ENCODE measurements at places on chromosomes 4 and X. TPM values are rescaled to one million over a fixed set of nuclear protein-coding genes. Genes with fewer than 3 reads are reported as not detected.
A peak's percentile ranks its signal among the peaks of the same experiment; 100 is the strongest.

GSX2 gene
- not detected for total RNA-seq

LARP7 gene
- total RNA-seq: 41.3 TPM

BRS3 gene
- not detected for total RNA-seq

SSX2B gene
- not detected for total RNA-seq

NAP1L2 gene
- total RNA-seq: 1.1 TPM

DNA sequence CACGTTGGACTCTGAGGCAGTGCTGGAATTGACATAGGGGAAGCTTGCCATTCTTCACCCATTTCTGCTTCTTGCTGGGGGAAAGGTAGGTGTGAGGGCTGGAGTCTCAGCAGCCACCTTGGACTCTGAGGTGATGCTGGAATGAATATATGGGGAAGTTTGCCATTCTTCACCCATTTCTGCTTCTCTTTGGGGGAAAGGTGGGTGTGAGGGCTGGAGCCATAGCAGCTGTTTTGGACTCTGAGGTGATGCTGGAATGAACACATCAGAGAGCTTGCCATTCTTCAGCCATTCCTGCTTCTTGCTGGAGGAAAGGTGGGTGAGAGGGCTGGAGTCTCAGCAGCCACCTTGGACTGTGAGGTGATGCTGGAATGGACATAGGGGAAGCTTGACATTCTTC is 115.1 kb downstream of the CRLF2 start:
- H3K27me3 ChIP-seq: peaks cover 2% of the 10 kb centered on the region
- DNase-seq: no peak
- no peaks in the 10 kb centered on the region for H3K36me3 ChIP-seq
- no peaks in the 10 kb centered on the region for H3K4me1 ChIP-seq
- no peak overlapping the region for H3K27ac ChIP-seq

GRCh38 chr4:2579910-2580309 is 43.5 kb downstream of the FAM193A start:
- peaks cover 16% of the 10 kb centered on the region for H3K4me1 ChIP-seq
- DNase-seq: no peak
- H3K27me3 ChIP-seq: no peaks in the 10 kb centered on the region
- H3K36me3 ChIP-seq: peaks cover 25% of the 10 kb centered on the region
- H3K4me3 ChIP-seq: no peak overlapping the region
- no peak overlapping the region for H3K27ac ChIP-seq

DNA sequence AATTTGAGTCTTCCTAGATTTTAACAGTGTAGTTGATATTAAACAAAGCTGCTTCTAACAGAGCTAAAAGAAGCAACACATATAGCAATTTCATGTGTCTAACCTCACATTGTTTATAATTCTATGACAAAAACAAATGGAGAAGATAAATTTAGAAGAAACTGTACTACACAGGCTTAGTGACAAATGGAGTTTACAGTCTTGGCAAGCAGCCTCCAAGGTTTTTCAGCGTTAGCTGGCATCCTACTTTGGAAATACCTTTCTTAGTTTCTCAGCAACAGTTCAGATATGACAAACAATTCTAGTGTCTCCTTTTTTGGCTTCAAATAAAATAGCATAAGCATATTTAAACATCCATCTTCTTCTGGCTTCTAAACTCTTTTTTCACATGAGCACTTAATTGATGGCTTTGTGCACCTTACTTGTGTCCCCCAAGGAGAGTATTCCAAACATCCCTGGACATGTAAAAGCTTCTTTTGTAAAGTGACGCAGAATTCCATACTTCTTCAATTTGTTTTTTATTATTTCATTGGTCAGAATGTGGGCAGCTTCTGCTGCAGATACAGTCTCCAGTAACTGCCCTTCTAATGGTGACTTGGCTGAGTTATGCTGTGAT is 249.8 kb downstream of the ANTXR2 start:
- no peaks in the 10 kb centered on the region for H3K27me3 ChIP-seq
- no peak for DNase-seq
- peaks cover 14% of the 10 kb centered on the region for H3K4me1 ChIP-seq
- H3K27ac ChIP-seq: peak overlapping the region; percentile 54
- H3K4me3 ChIP-seq: no peak overlapping the region

- peaks cover 5% of the 10 kb centered on the region for H3K36me3 ChIP-seq
- H3K4me3 ChIP-seq: no peak overlapping the region
These were observed 20.8 kb downstream of the ZNF185 start for GRCh38 chrX:152918707-152919106.

- no peaks in the 10 kb centered on the region for H3K36me3 ChIP-seq
- H3K4me1 ChIP-seq: peaks cover 30% of the 10 kb centered on the region
- DNase-seq: peak; percentile 54
These were observed 669 bp downstream of the IRF2 start for GRCh38 chr4:184473499-184474262.

DNA sequence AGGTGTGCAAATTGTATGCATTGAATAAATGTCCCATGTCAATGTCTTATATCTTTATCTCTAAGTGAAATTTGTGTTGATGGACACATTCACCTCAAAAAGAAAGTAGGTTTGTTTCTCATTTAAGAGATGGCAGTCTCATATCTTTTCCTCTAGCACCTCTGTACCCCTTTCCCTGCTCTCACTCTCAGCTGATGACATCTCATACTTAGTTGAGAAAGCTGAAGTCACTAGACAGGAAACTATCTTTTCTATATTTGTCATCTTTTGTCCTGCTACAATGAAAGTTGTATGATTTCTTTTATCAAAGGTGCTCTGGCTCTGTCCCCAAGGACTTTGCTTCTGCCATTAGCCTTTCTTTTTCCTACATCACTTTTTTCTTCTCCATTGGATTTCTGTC is 84.0 kb upstream of the GRPR start:
- H3K27me3 ChIP-seq: no peaks in the 10 kb centered on the region
- H3K4me3 ChIP-seq: no peak overlapping the region

- no peak for DNase-seq
- H3K27ac ChIP-seq: peak overlapping the region; percentile 96
- H3K27me3 ChIP-seq: peaks cover 14% of the 10 kb centered on the region
These were observed 762 bp downstream of the PIGA start for GRCh38 chrX:15334561-15334960.

DNA sequence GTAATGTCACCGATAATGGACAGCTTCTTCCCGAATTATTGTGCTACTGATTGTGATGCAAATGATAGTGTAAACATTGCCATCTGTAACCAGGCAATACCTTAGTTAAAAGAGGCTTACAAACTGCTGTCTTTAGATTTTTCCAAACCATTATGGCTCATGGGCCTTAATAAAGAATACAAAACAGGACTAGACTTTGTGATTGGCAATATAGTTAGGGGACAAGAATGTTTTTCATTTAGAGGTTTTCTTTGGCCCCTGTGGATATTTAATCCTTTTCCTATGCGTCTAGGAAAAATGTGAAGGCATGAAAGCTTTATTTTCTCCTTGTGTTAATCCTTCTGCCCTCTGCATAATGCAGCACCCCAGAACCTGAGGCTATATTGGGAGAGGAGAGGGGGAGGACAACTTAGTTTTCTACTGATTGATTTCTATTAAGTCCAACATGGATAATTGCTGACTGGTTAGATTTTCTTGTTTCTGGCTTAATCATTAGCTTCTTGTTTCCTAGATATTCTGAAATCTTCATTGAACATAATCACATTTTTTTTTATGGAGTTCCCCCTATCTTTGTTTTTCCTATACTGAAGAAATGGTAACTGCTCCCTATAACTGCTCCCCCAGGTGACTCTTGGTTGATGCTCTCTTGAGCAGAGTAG is 1.9 kb downstream of the PRPS1 start:
- H3K36me3 ChIP-seq: no peaks in the 10 kb centered on the region
- peaks cover 28% of the 10 kb centered on the region for H3K4me1 ChIP-seq
- peak overlapping the region; percentile 82 for H3K4me3 ChIP-seq
- H3K27ac ChIP-seq: no peak overlapping the region

GRCh38 chr4:7829652-7830580 is 109.7 kb downstream of the AFAP1 start:
- DNase-seq: no peak
- H3K36me3 ChIP-seq: peaks cover 51% of the 10 kb centered on the region
- no peaks in the 10 kb centered on the region for H3K27me3 ChIP-seq
- peak overlapping the region; percentile 84 for H3K27ac ChIP-seq
- H3K4me3 ChIP-seq: no peak overlapping the region
- H3K4me1 ChIP-seq: peaks cover 54% of the 10 kb centered on the region

DNA sequence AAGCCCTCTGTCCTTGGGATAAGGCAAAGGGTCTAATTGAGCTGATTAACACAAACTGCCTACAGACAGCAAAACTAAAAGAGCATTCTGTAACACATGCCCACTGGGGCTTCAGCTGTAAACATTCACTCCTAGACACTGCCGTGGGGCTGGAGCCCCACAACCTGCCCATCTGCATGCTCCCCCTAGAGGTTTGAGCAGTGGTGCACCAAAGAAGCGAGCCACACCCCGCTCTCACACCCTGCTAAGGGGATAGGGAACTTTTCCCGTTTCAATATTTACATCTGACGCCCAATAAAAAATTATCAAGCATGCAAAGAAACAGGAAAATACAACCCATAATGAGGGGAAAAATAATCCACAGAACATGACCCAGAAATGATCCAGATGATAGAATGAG is 46.9 kb upstream of the HSD17B10 start:
- H3K4me1 ChIP-seq: no peaks in the 10 kb centered on the region
- no peak overlapping the region for H3K4me3 ChIP-seq
- no peak overlapping the region for H3K27ac ChIP-seq
- peaks cover 6% of the 10 kb centered on the region for H3K27me3 ChIP-seq
- DNase-seq: no peak
- H3K36me3 ChIP-seq: no peaks in the 10 kb centered on the region

- no peak overlapping the region for H3K27ac ChIP-seq
- peaks cover 4% of the 10 kb centered on the region for H3K36me3 ChIP-seq
- H3K4me1 ChIP-seq: peaks cover 6% of the 10 kb centered on the region
- no peak for DNase-seq
- no peak overlapping the region for H3K4me3 ChIP-seq
- no peaks in the 10 kb centered on the region for H3K27me3 ChIP-seq
These were observed 71.6 kb downstream of the GSTCD start for GRCh38 chr4:105780176-105780575.

- H3K4me3 ChIP-seq: no peak overlapping the region
- no peak overlapping the region for H3K27ac ChIP-seq
- H3K4me1 ChIP-seq: no peaks in the 10 kb centered on the region
- no peak for DNase-seq
- no peaks in the 10 kb centered on the region for H3K27me3 ChIP-seq
- H3K36me3 ChIP-seq: no peaks in the 10 kb centered on the region
These were observed 97.0 kb upstream of the DGKK start for GRCh38 chrX:50567636-50568035.

All from mesothelial cell of epicardium (in vitro differentiated cells).